NAMALWA (cell line): ENCODE measurements at places on chromosomes 1 and 21.

DNA sequence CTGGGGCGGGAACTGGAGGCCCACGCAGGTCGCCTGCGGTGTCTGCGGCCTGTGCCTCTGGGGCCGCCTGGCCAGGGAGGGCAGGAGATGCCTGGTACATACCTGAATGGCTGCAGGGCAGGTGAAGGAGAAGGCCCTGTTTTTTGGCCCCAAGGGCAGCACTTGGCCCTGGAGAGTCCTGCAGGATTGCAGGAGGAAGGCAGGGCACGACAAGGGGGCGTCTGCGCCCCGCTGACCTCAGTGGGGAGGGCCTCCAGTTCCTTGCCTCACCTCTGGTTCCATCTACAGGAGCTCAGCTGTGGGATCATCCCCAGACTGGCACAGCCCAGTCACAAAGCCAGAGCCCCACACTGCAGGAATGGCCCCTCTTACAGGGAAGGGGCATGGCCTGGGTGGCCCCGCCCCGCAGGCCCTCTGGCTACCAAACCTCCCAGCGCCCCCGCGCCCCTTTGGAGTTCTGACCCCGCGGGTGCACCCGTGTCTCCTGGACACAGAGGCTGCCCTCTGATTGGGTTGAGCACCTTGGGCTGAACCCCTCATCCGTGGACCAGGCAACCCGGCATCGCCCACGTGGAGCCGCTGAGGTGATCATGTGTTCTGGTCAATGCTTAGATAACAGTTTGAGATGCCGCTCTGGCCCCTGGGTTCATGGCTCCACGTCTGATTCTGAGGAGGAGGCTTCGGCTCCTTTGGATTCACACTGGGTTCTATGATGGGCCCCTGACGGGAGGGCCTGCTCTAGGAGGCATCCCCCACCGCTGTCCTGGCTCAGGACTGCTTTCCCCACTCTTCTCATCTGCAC, 1.3 kb upstream of the PEX10 start:
- DNase-seq: peak; percentile 44

DNA sequence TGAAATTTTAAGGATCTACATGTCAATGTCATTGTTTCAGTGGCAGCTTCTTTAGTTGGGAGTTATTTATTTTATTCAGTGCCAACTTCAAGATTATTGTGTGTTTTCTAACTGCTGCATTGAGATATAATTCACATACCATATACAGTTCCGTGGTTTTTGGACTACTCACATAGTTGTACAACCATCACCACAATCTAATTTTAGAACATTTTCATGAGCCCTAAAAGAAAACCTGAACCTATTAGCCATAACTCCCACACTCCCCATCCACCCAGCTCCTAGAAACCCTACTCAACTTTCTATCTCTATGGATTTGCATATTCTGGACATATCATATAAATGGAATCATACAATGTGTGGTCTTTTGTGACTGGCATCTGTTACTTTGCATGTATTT, 220.0 kb downstream of the LRRC40 start:
- no peak for DNase-seq

- DNase-seq: no peak
Measured at GRCh38 chr1:60564916-60565750, 491.6 kb upstream of the C1orf87 start.

GRCh38 chr1:14168326-14169063, 430.0 kb upstream of the KAZN start:
- no peak for DNase-seq

DNA sequence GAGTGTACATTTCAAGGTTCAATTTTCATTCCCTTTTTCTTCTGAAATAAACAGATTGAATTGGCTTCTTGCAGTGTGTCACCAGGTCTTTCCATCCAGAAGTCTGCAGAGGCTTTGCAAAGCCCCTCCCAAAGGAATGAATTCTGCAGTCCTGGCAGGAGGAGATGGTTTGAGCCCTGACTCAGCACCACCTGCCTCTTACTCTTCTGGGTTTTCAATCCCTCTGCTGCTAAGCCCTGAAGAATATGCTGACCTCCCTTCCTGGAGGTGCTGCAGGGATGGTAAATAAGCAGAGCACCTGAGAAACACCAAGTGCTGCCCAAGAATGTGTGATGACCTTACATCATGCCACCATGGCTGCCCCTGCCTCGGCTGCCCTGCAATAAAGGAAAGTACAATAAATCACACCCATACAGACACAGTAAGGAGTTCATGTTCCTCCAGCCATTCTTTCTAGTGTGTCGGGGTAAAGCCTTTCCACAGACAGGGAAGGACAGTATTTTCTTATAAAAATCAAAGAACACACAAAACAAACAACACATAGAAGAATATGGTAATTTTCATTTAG, 209.2 kb downstream of the ZNF326 start:
- DNase-seq: no peak

GRCh38 chr1:64199154-64199553, 4.3 kb upstream of the UBE2U start:
- DNase-seq: no peak

DNA sequence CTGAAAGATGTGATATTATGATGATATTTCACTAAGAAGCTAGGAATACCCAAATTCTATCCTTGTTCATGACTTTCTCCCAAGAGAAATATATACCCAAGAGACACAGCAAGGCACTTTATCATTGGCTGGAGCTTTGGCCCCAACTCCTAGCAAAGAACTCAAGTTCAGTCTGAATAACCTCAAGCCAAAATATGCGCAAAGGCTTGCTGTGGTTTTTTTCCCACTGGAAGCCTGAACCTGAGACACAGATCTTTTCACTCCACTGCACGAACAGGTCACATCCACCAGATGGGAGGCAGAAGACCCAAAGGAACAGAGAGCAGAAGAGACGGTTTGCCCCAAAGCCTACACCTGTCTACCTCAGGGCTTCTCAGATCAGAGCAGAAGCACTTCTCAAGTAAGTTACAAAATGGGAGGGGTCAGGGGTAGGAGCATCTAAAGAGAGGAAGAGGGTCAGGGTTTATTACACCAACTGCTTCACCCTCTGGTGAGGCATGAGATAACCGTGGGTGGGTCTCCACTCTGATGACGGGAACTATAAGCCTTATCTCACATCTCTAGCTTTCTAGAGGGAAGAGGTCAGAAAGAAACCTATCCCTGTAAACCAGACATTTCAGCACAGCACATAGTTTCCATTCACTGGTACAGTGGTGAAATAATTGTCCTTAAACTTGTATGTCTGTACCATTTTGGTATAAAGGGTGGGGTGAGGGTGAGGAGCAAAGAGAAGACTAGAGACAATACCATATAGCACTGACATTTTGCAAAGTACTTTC, 17.1 kb upstream of the CDC42BPA start:
- DNase-seq: no peak

DNA sequence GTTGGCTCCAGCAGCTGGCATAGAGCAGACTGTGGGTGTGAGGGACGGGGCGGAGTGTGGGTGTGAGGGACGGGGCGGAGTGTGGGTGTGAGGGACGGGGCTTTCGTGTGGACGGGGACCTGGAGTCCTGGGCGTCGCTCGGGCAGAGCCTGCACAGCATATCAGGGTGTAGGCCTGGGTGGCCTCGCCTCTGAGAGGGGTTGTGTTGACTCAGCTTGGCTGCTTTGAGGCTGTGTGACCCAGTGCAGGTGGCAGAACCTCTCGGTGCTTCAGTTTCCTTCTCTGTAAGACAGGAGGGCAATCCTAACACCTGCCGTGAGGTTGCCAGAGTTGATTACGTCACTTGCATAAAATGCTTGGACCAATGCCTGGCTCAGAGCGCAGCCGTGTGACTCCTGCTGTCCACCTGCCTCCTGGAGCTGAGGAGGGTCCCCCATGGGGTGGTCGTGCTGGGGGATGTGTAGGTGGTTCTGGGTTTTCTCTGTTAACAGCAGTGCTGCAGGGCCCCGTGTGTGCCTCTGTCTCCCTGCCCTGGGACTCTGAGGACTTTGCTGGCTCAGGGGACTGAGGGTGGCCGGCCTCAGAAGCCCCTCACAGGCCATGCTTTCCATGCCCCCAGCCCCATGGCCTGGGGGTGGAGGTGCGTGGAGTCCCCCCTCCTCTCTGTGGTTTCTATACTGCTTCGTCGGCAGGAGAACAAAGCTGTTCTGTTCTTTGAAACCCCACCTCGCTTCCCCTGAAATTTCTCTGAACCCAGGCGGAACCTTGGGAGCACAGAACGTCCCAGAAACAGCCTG, 15.4 kb downstream of the PDXK start:
- DNase-seq: no peak

GRCh38 chr1:174969977-174970376, 29.8 kb upstream of the CACYBP start:
- DNase-seq: no peak

GRCh38 chr1:228287541-228288425, 79.9 kb downstream of the OBSCN start:
- no peak for DNase-seq

DNA sequence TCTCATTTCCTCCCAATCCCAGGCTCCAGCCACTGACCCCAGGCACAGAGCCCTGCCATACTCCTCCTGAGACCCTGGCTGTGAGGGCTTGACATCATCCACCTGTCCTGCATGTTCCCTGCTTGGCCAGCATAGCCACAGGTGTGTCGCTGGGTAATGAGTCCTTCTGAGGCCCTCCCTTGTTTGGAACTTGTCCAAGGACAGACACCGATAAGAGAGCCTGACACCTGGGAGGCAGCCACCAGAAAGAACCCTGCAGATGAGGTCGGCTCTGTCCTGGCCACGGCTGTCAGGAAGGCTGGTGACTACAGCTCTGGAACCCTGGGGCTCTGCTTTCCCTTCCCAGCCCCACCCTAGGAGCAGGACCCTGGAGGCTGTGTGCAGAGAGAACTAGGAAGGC, 34.6 kb downstream of the TMEM63A start:
- DNase-seq: peak; percentile 51

DNA sequence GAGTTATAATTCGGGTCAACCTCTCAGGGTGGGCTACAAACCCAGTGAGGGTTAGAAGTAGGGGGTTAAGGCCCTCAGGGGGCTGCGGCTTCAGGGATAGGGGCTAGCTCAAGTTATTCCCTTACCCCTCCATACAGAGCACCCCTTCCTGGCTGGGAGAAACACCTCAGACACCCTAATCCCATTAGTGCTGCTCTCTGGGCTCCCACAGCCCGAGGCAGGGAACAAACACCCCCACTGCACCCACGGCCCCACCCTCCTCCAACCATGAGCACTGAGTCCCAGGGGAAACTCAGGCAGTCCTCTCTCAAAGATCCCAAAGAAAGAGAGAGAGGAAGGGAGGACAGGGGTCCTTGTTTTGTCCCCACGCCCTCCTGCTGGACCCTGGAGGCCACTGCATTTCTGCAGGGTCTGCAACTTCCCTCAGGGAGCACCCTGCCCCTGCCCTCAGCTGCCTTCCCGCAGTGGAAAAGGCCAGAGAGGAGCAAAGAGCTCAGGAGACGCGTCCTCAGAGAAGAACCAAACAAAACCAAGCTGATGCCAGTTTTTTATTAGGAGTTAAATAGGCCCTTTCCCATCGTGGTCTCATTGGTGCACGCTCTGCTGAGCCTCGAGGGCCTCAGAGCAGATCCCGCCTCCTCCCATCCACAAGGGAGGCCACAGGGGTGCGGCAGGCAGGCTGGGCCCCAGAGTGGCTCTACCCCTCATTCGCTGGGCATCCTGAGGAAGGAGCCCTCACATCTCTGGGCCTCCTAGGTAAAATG, 1.4 kb upstream of the S100A4 start:
- DNase-seq: no peak

GRCh38 chr1:222079566-222079965, 337.7 kb upstream of the DUSP10 start:
- no peak for DNase-seq

DNA sequence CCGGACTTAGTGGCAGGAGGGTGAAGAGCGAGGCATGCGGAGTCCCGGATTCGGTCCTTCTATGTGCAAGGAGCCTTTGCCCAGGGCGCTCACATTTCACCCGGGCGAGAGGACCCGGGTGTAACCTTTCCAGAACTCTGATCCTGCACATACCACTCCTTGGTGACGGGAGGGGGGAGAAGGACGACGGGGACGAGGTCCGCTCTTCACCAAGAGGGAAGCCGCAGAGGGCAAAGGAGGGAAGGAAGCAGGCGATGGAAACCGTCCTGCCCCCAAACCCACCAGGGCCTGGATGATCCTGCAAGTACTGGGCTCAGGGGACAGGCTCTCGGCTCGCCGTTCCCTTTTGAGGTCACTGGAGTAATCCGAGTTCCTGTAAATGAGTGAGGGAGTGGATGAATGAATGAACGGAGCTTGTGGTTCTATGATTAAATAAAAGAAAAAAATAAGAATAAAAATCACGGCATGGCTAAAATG, 993 bp downstream of the SYPL2 start:
- no peak for DNase-seq

GRCh38 chr1:65459397-65459768, 38.9 kb downstream of the LEPR start:
- peak; percentile 65 for DNase-seq

- DNase-seq: no peak
Measured at GRCh38 chr1:64892576-64893573, 73.5 kb downstream of the JAK1 start.
